ENCODE measurements at places on chromosomes 4 and X. TPM values are rescaled to one million over a fixed set of nuclear protein-coding genes. Genes with fewer than 3 reads are reported as not detected.

- peak; percentile 58 for DNase-seq
Measured at GRCh38 chrX:103175944-103176753, 38.8 kb upstream of the BEX4 start.

DNA sequence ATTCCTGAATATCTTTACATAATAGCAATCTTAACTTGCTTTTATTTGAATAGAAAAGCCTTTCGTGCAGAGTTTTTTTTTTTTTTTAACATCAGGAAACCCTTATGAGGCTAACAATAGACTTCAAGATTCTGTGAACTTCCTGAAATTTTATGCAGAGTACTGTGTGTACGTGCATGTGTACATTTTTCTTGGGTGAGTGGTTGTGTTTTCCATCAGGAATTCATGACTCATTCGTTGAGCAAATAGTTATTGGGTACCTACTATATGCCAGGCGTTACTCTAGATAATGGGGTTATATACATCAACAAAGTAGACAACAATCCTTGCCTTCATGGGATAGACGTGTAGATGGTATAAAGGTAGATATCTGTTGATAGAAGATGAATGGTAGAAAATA lies 59.1 kb downstream of the MRPL1 start:
- DNase-seq: no peak

DNA sequence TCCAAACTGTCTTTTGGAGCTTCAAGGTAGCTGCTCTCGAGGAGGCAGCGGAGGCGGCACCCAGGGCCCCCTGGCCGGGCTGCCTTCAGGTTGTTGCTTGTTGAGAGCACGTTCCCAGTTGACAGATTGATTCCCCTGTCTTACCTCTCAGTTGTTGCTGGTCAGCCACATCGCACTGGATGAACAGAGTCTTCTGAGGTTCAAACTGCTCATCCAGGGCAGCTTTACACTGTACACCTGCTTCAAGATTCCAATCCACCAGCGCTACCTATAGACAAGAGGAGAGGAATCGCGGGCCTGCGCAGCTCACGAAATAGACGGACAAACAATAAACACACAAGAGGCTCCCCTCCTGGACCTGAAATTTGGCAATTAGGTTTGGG lies 497 bp downstream of the HPGD start:
- DNase-seq: peak; percentile 38

- DNase-seq: no peak
Measured at GRCh38 chr4:164239976-164240375, 514.0 kb upstream of the SMIM31 start.

- DNase-seq: no peak
Measured at GRCh38 chr4:5654791-5655190, 53.6 kb downstream of the EVC2 start.

DNA sequence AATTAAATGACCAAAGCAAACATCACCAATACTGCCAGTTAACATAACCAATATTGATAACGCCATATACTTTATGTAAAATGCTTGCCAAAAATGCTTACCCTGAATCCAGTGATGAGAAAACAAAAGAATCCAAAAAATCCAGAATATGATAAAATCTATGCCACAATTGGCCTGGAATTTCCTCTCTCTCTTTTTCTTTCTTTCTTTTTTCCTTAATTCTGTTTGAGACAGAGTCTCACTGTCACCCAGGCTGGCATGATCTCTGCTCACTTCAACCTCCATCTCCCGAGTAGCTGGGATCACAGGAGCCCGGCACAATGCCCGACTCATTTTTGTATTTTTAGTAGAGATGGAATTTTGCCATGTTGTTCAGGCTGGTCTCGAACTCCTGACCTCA lies 9.8 kb upstream of the SLC7A11 start:
- DNase-seq: no peak

DNA sequence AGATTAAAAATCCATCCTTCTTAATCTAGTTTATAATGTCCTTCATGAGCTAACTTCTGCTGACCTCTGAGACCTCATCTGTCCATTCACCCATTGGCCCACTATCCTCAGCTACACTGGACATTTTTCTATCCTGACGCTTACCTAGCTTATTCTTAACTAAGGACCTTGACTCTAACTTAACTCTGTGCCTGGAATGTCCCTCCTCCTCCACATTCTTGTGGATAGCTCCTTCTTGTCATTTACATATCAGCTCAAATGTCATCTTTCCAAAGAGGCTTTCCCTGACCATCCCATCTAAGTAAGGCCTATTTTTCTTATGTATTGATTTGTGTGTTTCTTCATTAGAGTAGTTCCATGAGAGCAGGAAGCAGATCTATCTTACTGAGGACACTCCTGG lies 54.7 kb downstream of the ATXN3L start:
- no peak for DNase-seq

GRCh38 chr4:142567199-142567598 lies 278.9 kb downstream of the INPP4B start:
- DNase-seq: peak; percentile 8

GRCh38 chr4:152394791-152395190 lies 141.1 kb downstream of the FBXW7 start:
- DNase-seq: no peak

GRCh38 chrX:37332987-37333658 lies 16.0 kb upstream of the PRRG1 start:
- no peak for DNase-seq

- DNase-seq: no peak
Measured at GRCh38 chr4:169615467-169616106, 3.2 kb upstream of the NEK1 start.

- DNase-seq: no peak
Measured at GRCh38 chr4:141215030-141215429, 5.7 kb upstream of the ZNF330 start.

- peak; percentile 81 for DNase-seq
Measured at GRCh38 chr4:7529368-7530080, 94.8 kb upstream of the PSAPL1 start.

DNA sequence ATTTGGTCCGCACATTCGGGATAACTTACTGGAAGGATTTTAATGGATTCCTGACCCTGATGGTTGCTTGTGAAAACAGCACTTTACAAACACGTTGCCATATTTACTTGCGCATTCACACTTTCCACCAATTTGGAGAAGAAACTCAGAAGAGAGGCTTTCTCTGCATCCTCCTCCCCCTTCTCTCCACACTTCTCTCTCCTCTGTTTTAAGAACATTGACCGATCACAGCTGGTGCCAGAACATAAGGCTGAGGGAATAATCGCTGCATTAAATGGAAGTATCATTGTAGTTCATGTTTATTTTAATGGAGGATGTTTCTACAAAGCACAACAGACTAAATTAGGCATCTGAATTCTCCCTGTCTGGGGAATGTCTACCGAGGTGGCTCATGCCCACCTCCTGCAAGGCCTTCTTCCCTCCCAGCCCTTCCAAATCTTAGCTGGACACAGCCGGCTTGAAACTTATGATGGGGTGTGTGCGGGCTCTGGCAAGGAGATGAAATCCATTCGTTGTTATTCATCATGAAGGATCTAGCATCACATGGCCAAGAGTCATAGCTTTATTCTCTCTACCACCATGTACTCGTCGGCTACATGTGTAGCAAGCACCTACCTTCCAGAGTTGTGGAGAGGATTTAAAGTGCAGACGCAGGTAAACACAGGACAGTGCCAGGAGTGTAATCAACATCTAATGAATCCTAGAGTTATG lies 204.1 kb downstream of the LDB2 start:
- DNase-seq: no peak

DNA sequence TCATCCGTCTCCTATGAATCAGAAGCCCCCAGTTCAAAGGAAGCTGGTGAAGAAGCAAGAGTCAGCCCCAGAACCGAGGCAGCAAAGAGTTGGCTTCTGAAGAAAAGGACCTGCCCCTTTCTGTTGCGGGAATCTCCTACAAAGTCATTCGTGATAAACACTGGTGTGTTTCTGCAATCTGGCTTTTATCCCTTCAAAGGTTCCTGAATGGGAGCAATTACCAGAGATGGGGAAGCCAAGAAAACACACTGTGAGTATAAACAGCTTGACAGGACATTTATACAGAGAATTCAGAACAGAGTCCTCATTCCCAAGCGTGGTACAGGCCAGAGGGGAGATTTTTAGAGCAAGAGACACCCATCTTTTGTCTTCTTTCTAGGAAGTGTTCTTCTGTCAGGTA lies 226.8 kb upstream of the LNX1 start:
- DNase-seq: no peak

DNA sequence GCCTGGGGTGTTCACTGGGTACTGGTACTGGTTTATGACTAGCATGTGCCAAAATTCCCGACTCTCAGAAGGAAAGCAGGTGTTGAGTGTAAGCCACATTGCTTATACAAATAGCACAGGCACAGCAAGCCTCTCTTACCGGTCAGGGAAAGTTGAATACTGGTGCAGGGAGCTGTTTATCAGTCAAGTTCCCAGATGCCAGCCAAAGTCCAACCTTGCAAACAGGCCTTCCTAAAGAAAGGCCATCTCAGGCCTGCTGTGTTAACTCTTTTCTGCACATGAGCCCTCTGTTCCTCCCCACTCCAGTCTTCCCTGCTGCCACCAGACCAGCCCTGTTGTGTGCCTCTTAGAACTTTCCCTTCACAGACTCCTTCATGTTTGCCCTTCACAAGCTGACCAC lies 34.2 kb downstream of the PKD2 start:
- DNase-seq: no peak

DNA sequence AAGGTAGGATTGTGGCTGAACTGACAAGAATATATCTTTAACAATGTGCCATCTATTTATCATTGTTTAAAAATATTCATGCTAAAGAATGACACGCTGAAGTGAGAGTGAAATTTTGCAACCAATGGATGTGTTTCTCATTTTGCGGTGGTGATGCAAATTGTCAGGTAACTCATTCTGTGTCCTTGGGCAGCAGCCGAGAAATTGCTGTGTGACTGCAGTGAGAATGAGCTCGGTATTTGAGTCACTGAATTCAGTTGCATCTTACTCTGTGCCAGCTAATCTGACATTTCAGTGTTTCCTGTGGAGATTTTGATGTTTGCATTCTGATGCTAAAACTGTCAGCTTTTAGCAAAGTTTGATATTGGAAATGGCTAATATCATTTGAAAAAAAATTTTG lies 28.1 kb downstream of the MCUB start:
- no peak for DNase-seq

DNA sequence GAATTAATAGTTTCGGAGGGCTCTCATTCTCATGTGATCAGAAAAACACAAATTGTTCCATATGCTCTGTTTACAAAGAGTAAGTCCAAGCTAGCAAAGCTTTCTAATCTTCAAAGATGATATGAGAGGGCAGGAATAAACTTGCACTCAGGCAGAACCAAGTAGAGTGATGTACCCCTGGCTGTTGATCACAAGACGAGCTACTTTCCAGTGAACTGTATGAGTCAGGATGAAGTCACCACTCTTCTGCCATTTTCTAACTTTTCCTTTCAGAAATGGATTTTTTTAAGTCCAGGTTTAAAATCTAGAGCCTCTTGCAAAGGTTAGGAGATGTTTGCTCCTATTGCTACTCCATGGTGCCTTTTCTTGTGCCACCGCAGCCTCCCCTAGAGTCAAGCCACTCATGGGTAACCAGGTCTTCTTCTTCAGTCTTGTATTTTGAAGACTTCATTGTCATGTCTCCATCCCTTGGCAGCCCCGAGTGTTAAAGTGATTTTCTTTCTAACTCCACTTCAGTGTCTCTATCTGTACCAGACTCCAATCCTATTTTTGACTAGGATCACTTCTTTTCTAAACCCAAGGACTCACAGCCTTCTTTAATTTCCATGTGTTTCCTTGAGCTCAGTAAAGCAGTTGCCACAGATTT lies 171.9 kb upstream of the GALNT7 start:
- DNase-seq: no peak

- DNase-seq: no peak
Measured at GRCh38 chrX:122790376-122791095, 393.5 kb upstream of the GRIA3 start.

The FAM133A gene
- 0.52 TPM for total RNA-seq

The MAGEA3 gene
- not detected for total RNA-seq

The RBM46 gene
- total RNA-seq: 0.73 TPM

The SYN1 gene
- total RNA-seq: 2.1 TPM

The ZAR1 gene
- 0.66 TPM for total RNA-seq

The MAGEB1 gene
- total RNA-seq: 0.30 TPM
